Endothelial cell (in vitro differentiated cells): ENCODE measurements at places on chromosomes 3 and 15. TPM values are rescaled to one million over a fixed set of nuclear protein-coding genes. Genes with fewer than 3 reads are reported as not detected.
A peak's percentile ranks its signal among the peaks of the same experiment; 100 is the strongest.

DNA sequence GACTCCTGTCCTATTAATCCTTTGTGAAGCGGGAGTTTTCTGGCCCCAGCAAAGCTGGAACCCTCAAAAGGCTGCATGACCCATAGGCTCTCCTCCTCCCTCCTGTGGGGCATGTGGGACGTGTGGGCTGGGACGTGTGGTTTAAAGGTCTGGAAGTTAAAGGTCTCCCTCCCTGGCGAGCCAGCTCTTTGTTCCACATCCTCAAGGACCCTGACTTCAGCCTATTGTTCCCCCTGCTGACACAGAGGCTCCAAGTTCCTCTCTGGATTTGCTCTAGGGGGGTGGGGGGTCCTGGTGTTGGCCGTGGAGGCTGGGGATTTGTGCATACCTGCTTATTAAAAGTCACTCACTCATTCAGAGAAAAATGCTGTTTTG lies 44.2 kb downstream of the SMAD6 start:
- peaks cover 6% of the 10 kb centered on the region for H3K27me3 ChIP-seq
- H3K36me3 ChIP-seq: peaks cover 3% of the 10 kb centered on the region
- no peak overlapping the region for H3K4me3 ChIP-seq
- peaks cover 62% of the 10 kb centered on the region for H3K4me1 ChIP-seq
- H3K27ac ChIP-seq: peak overlapping the region; percentile 86

DNA sequence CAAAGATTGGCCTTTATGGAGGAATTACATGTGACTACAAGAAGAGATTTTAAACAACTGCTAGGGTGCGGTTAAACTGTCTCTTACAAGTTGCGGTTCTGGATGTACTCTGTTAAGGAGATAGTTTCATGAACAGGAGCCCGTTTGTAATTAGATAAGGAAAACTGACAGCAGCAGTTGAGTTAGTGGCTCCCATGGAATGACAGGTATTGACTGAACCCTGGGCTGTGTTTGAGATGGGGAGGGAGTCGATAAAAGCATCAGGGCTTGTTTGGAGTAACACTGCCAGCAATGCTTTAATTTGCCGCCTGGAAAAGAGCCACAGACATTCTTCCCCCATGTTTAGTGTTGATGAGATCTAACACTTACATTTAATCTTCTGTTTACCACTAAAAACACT lies 139.9 kb downstream of the ROBO2 start:
- no peak overlapping the region for H3K27ac ChIP-seq
- no peaks in the 10 kb centered on the region for H3K36me3 ChIP-seq
- no peak for DNase-seq
- peaks cover 5% of the 10 kb centered on the region for H3K4me1 ChIP-seq
- no peak overlapping the region for H3K4me3 ChIP-seq

DNA sequence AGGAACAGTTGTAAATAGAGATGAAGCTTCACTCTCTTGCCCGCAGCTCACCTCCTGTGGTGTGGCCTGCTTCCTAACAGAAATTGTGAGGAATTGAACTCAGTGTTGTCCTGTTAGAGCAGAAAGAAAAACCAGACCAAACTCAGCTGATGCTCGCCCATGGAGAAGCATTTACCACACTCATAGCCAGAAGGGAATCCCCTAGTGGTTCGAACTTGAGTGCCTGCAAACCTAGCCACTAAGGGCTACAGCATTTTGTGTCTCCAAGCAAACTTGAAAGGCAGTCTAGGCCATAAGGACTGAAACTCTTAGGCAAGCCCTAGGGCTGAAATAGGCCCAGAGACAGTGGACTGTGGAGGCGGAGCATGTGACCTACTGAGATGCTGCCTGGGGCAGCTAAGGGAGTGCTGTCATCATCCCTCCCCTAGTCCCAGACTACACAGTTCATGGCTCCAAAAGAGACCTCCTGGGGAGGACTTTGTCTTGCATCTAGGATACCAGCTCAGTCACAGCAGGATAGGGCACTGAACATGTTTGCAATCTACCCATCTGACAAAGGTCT lies 44.5 kb upstream of the MCTP2 start:
- H3K4me3 ChIP-seq: no peak overlapping the region
- no peaks in the 10 kb centered on the region for H3K27me3 ChIP-seq
- no peak overlapping the region for H3K27ac ChIP-seq

DNA sequence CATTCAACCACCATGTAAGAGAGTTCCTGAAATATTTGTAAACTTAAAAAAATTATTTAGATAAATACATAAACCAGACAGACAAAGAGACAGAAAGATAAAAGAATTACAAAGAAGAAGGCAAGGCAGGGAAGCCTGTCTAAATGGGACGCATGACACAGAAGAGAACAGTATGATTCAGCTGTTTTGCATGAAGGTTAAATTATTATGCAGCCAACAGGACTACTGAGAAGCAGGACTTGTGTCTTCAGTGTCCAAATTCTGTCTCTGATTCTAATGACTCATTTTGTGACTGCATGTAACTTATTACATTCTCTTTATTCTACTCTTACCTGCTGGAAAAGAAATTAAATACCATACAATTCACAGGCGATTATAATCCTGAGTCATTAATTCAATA lies 340.4 kb upstream of the KCNMB2 start:
- DNase-seq: no peak
- H3K27ac ChIP-seq: no peak overlapping the region
- no peaks in the 10 kb centered on the region for H3K27me3 ChIP-seq
- H3K4me3 ChIP-seq: no peak overlapping the region
- no peaks in the 10 kb centered on the region for H3K36me3 ChIP-seq
- peaks cover 6% of the 10 kb centered on the region for H3K4me1 ChIP-seq

TEX55 gene
- not detected for total RNA-seq
